ENCODE measurements at places on chromosomes 7 and 10. TPM values are rescaled to one million over a fixed set of nuclear protein-coding genes. Genes with fewer than 3 reads are reported as not detected.

GRCh38 chr10:26593896-26594295 is 103.6 kb upstream of the PDSS1 start:
- H3K36me3 ChIP-seq: no peaks in the 10 kb centered on the region
- H3K4me1 ChIP-seq: no peaks in the 10 kb centered on the region
- no peak overlapping the region for H3K4me3 ChIP-seq

GRCh38 chr7:82384779-82385178 is 58.8 kb downstream of the CACNA2D1 start:
- H3K36me3 ChIP-seq: no peaks in the 10 kb centered on the region
- H3K27me3 ChIP-seq: no peaks in the 10 kb centered on the region
- H3K4me1 ChIP-seq: peaks cover 20% of the 10 kb centered on the region
- no peak overlapping the region for H3K27ac ChIP-seq
- no peak overlapping the region for H3K4me3 ChIP-seq
- DNase-seq: no peak

GRCh38 chr10:102758240-102758932 is 14.6 kb downstream of the WBP1L start:
- no peaks in the 10 kb centered on the region for H3K27me3 ChIP-seq
- no peak overlapping the region for H3K4me3 ChIP-seq
- DNase-seq: no peak
- no peak overlapping the region for H3K27ac ChIP-seq
- H3K4me1 ChIP-seq: peaks cover 46% of the 10 kb centered on the region
- peaks cover 11% of the 10 kb centered on the region for H3K36me3 ChIP-seq

ASB15 gene
- total RNA-seq: not detected

FZD8 gene
- 28.0 TPM for total RNA-seq
